ENCODE measurements at places on chromosomes 7 and 10. TPM values are rescaled to one million over a fixed set of nuclear protein-coding genes. Genes with fewer than 3 reads are reported as not detected.

Gene CPVL
- total RNA-seq = not detected

Gene CNPY1
- not detected for total RNA-seq

Gene GCK
- not detected for total RNA-seq

Gene GIMAP8
- total RNA-seq = not detected

Gene ADAP1
- total RNA-seq = 2.2 TPM

DNA sequence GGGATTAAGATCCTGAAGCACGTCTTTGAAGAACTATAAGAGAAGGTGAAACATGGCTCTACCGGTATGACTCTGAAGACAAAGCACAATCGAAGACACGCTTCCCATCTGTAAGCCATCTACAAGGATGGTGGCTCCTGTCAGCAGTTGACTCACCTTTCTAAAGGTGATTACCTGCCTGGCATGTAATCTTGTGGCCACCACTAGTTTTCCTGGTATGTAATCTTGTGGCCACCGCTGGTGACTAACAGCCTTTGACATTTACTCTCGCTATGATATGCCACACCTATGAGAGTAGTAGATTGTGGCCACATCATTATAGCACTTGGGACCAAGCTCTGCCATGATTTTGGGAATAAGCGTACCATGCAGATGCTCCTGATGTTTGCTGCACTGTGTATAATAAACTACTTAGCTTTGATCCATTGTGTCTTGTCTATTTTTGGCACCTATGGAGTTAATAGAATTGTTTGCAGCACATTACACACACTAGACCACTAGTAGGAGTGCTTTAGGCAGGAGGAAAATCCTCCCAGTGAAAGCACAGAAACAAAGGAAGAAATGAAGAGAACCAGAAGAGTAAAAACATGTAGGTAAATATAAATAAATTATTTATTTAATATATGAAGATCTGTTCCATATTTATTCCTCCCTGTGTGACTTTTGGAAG is 59.8 kb downstream of the VAX1 start:
- no peaks in the 10 kb centered on the region for H3K27me3 ChIP-seq
- no peak for DNase-seq
- H3K27ac ChIP-seq = no peak overlapping the region
- no peaks in the 10 kb centered on the region for H3K4me1 ChIP-seq

DNA sequence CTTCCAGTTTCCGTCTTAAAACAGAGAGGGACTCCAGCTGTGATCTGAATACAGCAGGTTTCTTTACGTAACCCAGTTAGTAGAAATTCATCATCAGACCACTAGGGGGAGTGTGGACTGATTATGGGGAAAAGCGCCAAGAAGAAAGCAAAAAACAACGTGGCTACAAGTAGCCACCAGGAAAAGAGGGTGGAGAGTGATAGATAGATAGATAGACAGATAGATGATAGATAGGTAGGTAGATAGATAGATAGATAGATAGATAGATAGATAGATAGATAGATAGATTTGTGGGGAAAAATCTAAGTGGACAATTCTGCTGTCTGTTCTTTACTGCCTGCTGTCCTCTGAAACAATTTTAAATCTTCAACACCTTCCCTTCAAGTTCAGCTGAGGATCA is 12.7 kb upstream of the AKR1B10 start:
- no peak overlapping the region for H3K4me3 ChIP-seq
- no peaks in the 10 kb centered on the region for H3K36me3 ChIP-seq
- DNase-seq = peak; percentile 77
- no peak overlapping the region for H3K27ac ChIP-seq
- H3K4me1 ChIP-seq = peaks cover 23% of the 10 kb centered on the region
- H3K27me3 ChIP-seq = no peaks in the 10 kb centered on the region

GRCh38 chr7:19368491-19368925 is 223.3 kb upstream of the FERD3L start:
- H3K27ac ChIP-seq = no peak overlapping the region
- no peaks in the 10 kb centered on the region for H3K27me3 ChIP-seq
- H3K36me3 ChIP-seq = no peaks in the 10 kb centered on the region
- no peaks in the 10 kb centered on the region for H3K4me1 ChIP-seq

DNA sequence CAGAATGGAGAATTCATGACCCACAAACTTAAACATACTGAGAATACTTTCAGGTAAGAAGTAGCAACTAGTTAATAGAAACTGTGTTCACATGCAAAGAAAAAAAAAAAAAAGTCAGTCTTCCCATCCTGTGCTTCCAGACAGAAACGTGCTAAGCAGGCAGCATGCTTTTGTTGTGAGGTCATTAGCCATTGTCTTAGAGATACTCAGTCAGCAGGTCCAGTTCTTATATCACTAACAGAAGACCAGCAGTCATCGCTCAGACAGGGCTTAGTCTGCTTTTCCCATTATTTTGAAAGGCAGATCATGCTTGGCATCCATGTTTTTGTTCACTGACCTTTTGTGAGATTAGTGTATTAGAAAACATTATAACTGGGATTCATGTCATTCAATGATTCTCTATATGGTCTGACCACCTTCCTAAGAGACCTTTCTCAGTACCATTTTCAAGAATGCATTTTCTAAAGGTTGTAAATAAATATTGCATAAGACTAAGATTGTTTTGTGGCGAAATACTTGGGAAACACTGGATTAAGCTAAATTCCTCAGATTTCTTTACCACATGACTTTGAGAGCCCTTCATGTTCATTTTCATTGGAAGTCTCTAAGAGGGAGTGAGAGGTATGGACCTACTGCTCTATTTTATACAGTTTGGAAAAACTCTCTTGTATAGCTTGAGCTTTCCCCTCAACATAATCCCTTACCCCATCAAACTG is 45.0 kb upstream of the AGBL3 start:
- H3K27ac ChIP-seq = peak overlapping the region; percentile 70
- H3K36me3 ChIP-seq = peaks cover 94% of the 10 kb centered on the region
- peaks cover 46% of the 10 kb centered on the region for H3K4me1 ChIP-seq
- H3K27me3 ChIP-seq = no peaks in the 10 kb centered on the region
- no peak for DNase-seq

- no peak overlapping the region for H3K27ac ChIP-seq
- H3K36me3 ChIP-seq = no peaks in the 10 kb centered on the region
- no peaks in the 10 kb centered on the region for H3K27me3 ChIP-seq
- H3K4me3 ChIP-seq = no peak overlapping the region
- H3K4me1 ChIP-seq = peaks cover 14% of the 10 kb centered on the region
Measured at GRCh38 chr10:86960003-86960862, 1.8 kb downstream of the SNCG start.

DNA sequence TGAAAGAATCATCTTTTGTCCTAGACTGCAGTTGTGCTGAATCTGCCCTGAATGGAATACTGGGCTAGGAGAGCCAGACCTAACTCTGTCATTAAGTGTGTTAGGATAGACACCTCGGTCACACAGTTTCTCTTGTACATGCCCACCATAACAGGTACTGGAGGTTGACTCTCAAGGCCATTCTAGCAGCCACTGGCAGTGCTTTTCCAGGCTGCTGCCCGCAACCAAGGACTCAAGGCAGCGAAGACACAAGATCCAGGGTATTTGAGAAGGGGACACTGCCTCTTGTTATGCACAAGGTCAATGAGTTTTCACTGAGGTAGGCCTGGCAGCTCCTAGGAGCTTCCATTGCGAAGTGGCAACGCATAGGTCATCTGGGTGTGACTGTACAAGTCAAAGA is 70.6 kb upstream of the ZNF746 start:
- H3K4me3 ChIP-seq = no peak overlapping the region
- H3K4me1 ChIP-seq = no peaks in the 10 kb centered on the region
- H3K27ac ChIP-seq = no peak overlapping the region
- H3K27me3 ChIP-seq = no peaks in the 10 kb centered on the region

DNA sequence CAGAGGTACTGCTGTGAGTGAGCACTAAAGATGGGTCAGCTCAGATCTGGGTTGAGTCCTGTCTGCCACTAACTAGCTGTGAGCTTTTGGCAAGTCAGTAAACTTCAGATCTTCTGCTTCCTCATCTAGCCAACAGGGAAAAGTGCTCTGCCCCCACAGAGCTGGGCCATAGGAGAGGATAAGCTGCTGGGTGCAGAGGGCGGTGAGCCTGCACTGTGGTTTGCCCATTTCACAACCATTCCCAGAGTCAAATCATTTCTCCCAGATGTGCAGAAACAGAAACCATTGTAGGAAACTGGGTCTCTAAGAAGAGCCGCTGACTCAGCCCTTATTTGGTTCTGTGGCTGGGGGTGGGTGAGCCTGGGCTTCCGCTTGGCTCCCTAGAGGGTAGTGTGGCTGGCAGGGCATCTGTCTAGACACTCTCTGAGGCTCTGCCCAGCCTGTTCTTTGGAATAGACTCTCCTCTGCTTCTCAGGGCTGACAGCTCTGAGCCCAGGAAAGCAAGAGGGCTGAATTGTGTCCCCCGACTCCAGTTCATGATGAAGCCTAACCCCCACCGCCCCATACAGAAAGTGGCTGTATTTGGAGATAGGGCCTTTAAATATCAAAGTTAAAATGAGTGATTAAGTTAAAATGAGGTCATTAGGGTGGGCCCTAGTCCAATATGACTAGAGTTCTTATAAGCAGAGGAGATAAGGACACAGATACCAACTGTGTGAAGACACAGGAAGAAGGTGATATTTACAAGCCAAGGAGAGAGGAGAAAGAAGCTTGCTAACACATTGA is 29.5 kb upstream of the ARHGAP22 start:
- DNase-seq = peak; percentile 90
- H3K27ac ChIP-seq = peak overlapping the region; percentile 88
- peaks cover 45% of the 10 kb centered on the region for H3K4me1 ChIP-seq

DNA sequence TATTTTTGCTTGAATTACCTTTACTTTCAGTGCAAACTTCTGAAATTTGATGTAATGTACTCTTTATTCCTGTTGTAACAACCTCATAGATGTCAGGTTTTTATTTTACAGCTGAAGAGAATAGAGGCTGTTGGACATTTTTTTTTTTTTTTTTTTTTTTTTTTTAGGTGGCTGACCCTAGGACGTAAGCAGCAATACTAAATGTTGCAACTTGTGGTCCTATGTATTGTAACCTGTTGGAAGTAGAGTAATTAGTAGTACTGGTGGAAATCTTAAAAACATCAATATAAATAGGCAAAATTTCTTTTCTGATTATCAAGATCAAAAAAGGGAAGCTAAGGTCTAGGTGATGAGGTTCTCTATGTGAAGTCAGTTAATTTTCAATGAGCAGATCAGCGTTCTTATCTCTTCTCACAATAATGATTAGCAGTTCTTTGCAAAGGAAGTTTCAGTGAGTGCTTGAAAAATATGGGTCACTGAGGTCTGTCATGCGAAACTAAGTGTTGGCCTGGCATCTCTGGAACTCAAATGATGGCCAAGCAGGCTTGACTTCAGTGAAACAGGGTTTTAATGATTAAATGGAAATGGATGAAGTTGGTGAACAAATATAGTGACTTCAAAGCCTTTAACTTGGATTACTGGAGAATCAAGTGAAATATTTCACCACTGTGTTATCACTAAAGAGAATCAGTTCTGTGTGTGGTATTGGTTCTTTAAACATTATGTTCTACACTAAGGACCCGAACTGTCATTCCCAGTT is 42.7 kb downstream of the BICC1 start:
- peaks cover 5% of the 10 kb centered on the region for H3K4me1 ChIP-seq
- no peaks in the 10 kb centered on the region for H3K27me3 ChIP-seq
- H3K27ac ChIP-seq = no peak overlapping the region
- peaks cover 3% of the 10 kb centered on the region for H3K36me3 ChIP-seq
- no peak for DNase-seq

GRCh38 chr7:113120647-113121046 is 2.3 kb upstream of the SMIM30 start:
- H3K4me1 ChIP-seq = peaks cover 5% of the 10 kb centered on the region
- H3K27ac ChIP-seq = no peak overlapping the region
- H3K36me3 ChIP-seq = peaks cover 6% of the 10 kb centered on the region

DNA sequence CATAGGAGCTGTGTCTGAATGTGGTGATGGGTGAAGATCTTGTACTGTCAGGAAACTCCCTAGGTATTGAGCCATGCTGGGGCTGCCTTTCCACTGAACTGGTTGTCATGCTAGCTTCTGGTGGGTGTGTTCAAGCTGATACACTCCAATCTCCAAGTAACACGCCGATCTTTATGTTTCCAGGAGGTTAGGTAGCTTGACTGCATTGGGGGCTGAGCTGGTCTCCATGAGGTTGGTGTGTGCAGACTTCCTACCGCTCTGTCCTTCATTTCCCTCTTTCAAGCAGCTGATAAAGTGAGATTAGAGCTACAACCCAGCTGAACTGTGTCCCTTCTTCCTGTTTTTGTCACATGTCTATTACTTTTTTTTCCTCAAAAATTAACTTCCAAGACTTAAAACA is 265.5 kb downstream of the ANKRD30A start:
- H3K4me1 ChIP-seq = no peaks in the 10 kb centered on the region
- no peaks in the 10 kb centered on the region for H3K27me3 ChIP-seq
- DNase-seq = no peak
- H3K27ac ChIP-seq = no peak overlapping the region
- no peak overlapping the region for H3K4me3 ChIP-seq
- no peaks in the 10 kb centered on the region for H3K36me3 ChIP-seq

- peaks cover 47% of the 10 kb centered on the region for H3K36me3 ChIP-seq
- peak; percentile 3 for DNase-seq
- H3K4me1 ChIP-seq = peaks cover 2% of the 10 kb centered on the region
- H3K27me3 ChIP-seq = no peaks in the 10 kb centered on the region
- H3K27ac ChIP-seq = no peak overlapping the region
- H3K4me3 ChIP-seq = no peak overlapping the region
Measured at GRCh38 chr7:6436385-6436685, 11.4 kb downstream of the DAGLB start.

- H3K4me3 ChIP-seq = no peak overlapping the region
- DNase-seq = peak; percentile 91
- peaks cover 48% of the 10 kb centered on the region for H3K36me3 ChIP-seq
- H3K27me3 ChIP-seq = no peaks in the 10 kb centered on the region
Measured at GRCh38 chr10:126049759-126050700, 153.7 kb downstream of the FANK1 start.

GRCh38 chr7:80134115-80134535 is 506 bp upstream of the GNAI1 start:
- H3K4me1 ChIP-seq = peaks cover 14% of the 10 kb centered on the region
- H3K27me3 ChIP-seq = no peaks in the 10 kb centered on the region
- peak overlapping the region; percentile 95 for H3K4me3 ChIP-seq

DNA sequence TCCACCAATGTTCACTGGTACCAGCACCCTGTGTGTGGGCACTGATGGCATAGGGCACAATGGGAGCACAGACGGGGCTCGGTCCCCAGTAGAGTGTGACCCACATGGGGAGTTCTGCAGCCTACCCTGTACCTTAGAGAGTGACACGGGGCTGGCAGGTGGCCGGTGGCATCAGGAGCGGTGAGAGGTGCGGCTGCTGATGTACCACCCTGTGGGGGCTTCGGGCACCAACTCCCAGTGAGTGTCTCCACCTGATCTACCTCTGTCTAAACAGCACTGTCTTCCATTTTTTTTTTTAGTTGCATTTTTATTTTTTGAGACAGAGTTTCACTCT is 4.1 kb downstream of the JAKMIP3 start:
- H3K36me3 ChIP-seq = no peaks in the 10 kb centered on the region
- no peaks in the 10 kb centered on the region for H3K27me3 ChIP-seq
- no peak overlapping the region for H3K4me3 ChIP-seq
- peaks cover 10% of the 10 kb centered on the region for H3K4me1 ChIP-seq

DNA sequence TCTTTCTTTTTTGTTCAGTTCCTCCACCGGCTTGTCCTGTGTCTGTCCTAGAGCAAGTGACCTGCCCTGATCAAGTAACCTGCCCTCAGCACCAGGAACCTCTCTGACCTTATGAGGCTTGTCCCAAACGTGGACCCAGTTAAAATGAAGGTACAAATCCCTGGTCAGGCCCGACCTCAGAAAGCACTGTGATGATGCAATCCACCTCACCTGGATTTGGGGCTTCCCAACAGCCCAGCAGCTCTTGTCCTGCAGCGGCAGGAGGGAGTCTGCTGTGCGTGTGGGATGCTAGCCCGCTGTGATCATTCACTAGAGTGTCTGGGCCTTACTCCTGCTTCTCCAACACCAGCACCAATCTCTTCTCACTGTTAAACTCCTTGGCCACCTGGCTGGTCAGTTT is 11.2 kb downstream of the COL17A1 start:
- H3K4me1 ChIP-seq = no peaks in the 10 kb centered on the region
- H3K4me3 ChIP-seq = no peak overlapping the region
- no peaks in the 10 kb centered on the region for H3K36me3 ChIP-seq
- H3K27ac ChIP-seq = no peak overlapping the region

Data from osteoblast (primary cell).